ENCODE measurements at places on chromosomes 2 and 18.

DNA sequence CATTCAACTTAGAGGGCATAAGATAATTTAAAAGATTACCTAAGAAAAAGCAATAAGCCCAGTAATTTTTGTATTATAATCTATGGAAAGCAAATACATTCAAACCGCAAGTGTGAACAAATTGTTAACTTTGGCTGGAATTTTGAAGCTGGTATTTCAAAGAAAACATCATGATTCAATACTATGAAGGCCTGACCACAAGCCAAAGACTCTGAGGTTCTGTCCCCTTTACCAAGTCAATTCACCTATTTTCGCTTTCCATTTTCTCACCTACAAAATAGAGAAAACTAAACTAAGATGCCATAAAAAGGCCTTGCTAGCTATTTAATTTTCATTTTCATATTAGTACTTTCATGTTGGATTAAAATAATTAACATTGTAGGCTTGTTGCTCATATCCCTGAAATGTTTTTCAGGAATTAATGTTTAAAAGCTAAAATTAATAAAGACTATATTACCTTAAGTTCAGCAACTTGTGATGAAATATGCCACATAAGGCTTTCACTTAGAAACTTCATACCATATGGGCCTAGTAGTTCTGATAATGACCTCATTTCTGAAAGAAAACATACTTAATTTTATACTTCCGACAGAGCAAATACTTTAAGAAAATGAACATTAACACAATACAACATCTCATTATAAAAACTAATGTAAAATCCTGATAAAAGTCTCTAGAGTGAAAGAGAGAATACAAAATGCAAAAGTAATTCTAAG lies 85.7 kb upstream of the FRZB start:
- DNase-seq: no peak

DNA sequence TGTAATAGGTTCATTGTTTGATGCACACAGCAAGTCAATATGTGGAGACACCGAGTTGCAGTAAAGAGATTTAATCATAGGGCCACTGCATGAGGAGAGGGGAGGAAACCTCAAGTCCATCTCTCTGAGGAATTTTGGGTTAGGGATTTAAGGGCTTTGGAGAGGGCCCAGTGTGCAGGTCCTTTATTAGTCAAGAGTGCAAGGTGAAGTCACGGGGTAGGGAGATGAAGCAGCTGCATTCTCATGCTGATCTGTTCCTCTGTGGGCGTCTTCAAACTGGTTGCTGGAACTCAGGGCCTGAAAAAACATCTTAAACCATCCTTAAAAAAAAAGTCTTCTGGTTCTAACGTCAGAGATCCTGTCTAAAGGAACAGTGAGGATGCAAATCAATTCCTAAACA lies 131.6 kb downstream of the NXPH2 start:
- DNase-seq: no peak

DNA sequence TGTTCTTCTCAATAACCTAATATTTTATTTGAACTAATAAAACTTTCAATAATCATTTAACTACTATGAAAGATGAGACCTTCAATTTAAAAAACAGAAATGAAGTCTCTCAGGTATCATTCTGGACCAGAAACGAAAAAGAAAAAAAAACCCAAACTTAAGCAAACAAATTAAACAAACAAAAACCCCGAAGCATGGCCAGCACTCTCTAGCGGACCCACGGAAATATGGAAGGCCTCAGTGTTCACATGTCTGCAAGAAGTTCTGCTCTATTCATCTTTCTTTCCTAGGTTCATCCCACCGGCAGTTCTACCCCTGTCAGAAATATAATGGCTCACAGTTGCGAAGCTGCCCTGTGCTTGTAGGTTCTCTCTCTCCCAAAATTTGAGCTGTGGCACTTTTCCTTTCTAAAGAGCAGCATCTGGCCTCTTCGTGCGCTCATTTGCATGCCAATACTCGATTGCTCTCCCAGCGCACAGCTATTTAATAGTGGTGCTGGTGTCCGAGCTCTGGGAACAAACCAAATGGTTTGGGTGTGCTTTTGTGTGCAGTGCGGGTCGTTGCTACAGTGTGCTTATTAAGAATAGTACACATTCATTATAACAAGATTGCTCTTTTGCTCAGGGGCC lies 129.0 kb upstream of the ZEB2 start:
- DNase-seq: no peak

DNA sequence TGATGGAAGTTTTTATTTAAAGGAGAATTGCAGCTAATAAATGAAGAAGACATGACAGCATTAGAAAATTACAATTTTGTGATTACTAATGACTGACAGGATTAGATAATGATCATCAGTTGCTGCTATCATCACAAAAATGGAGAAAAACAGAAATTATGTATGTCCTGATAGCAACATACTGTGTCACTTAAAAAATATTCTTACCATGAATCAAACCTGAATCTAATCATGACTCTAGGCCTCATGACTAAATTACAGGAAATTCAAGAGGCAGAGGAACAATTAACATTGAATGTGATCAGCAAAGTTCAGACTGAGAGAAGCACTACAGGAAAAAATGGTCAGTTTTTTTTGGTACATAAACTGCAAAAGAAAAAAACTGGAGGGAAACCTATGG lies 147.8 kb downstream of the PMAIP1 start:
- no peak for DNase-seq

DNA sequence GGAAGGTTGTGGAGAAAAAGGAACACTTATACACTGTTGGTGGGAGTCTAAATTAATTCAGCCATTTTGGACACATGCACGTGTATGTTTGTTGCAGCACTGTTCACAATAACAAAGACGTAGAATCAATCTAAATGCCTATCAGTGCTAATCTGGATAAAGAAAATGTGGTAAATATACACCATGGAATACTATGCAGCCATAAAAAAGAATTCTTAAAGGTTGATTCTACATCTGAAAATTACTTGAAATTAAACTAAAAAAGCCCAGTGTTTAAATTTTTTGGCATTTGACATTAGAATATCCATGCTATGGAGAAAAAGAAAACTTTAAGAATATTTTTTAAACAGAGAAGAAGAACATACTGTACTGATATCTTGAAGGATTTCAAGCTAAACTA lies 84.0 kb downstream of the BMPR2 start:
- no peak for DNase-seq

All from stimulated activated CD8-positive, alpha-beta memory T cell treated with anti-CD3 and anti-CD28 coated beads, Interleukin-4, amount 100 ng/mL, for 1 hour (primary cell).